ENCODE measurements at places on chromosomes 11 and 22. TPM values are rescaled to one million over a fixed set of nuclear protein-coding genes. Genes with fewer than 3 reads are reported as not detected.

Gene NTM
- total RNA-seq, result 11.5 TPM

Gene KCNK4
- total RNA-seq, result 0.14 TPM

Gene PRG2
- total RNA-seq, result not detected

Gene RFPL1
- total RNA-seq, result not detected

Gene TRIM49C
- 0.20 TPM for total RNA-seq

Gene BAIAP2L2
- 0.55 TPM for total RNA-seq

Gene MS4A12
- not detected for total RNA-seq

Gene ELF5
- not detected for total RNA-seq

Gene TMEM191C
- 13.5 TPM for total RNA-seq

Gene SPCS2
- total RNA-seq, result 29.7 TPM

Gene LRRC32
- total RNA-seq, result 0.49 TPM

Gene OR6A2
- total RNA-seq, result 0.24 TPM
